ENCODE measurements at places on chromosomes 5 and 9.

DNA sequence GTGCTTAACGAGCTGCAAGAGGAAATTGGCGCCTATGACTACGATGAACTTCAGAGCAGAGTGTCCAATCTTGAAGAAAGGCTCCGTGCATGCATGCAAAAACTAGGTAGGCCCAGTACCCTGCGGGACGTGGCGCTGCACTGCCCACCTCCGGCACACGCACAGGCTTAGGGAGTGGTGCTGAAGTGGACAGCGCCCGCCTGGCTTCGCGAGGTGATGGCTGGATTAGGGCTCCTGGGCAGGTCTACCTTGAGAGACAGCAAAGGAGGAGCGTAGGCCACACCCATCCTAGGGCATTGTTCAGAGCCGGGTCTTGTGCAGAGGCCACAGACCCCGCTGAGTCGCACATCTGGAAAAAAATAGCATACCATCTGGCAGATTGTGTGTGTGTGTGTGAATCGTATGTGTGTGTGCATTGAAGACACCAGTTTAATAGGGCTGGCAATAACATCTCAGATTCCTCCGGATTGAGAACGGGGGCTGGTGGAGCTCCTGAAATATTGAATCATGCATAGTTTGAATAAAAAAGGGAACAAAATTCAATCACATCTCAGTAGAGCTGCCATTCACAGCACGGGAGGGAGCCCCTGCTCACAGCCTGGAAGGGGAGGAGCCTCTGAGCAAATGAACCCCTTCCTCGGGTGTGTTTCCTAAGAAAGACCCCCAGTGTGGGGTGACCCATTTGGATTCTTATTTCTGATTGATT is 11.1 kb downstream of the OLFM1 start:
- peak; percentile 8 for DNase-seq

GRCh38 chr5:68446487-68446894 is 230.9 kb downstream of the PIK3R1 start:
- DNase-seq = no peak

- DNase-seq = peak; percentile 65
These were observed 1.6 kb upstream of the SEMA6A start for GRCh38 chr5:116576053-116576713.

DNA sequence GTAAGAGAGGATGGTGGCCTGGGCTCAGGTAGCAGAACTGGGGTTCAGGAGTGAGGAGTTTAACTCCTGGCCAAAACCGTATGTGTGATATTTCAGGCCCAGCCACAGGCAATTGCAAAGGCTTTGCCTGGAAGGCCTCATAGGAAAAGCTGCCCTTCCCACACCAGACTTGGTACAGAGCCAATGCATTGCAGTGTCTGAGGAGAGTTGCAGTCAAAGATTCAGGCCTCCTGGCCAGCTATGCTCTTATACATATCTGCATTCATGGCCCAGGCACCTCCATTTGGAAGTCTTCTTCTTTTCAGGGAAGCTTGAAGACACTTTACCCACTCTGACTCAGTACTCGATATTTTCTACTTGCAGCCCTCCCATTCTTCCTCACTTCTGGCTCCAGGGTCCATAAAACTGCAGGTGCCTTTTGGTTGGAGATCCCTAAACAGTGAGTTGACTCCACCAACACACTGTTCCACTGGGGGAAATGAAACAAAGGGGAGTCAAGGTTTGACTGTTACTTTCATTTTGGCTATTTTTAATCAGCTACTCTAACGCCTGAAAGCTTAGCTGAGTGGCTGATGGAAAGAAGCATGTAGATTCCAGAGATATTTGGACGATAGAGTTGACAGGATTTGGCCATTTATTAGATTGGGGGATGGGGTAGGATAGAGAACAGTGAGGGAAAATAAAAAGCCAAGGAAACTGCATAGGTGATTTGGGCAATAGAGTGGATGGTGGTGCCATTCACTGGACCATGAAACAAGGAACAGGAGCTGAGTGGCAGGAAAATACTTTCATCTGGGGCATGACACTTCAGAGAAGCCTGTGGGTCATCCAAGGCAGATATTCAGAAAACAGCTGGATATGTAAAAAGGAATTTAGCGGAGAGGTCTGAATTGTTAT is 30.6 kb upstream of the IL33 start:
- peak; percentile 21 for DNase-seq

GRCh38 chr5:53080271-53080670 is 29.3 kb downstream of the MOCS2 start:
- DNase-seq = no peak
